ENCODE measurements at places on chromosomes 4 and X.

- DNase-seq, result no peak
Observed at GRCh38 chr4:84051639-84052038, 447.5 kb downstream of the NKX6-1 start.

DNA sequence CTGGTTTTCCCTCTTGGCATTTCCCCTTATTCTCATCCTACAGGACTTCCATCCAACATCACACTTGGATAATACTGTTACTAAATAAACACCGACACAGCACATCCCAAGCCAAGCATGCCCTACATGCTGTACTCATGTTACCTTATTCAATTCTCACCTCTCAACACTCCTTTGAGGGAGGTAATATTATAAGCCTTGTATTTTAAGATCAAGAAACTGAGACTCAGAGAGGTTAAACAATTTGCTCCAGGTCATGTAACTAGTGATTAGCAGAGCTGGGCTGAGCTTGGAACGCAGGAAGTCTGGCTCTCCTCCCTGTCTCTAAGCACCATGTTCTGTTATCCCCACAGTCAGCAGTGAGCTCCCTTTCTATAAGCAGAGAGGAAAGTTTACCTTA is 333.6 kb upstream of the IGFBP7 start:
- DNase-seq, result no peak

GRCh38 chr4:99824070-99824599 is 7.5 kb downstream of the DAPP1 start:
- DNase-seq, result no peak

DNA sequence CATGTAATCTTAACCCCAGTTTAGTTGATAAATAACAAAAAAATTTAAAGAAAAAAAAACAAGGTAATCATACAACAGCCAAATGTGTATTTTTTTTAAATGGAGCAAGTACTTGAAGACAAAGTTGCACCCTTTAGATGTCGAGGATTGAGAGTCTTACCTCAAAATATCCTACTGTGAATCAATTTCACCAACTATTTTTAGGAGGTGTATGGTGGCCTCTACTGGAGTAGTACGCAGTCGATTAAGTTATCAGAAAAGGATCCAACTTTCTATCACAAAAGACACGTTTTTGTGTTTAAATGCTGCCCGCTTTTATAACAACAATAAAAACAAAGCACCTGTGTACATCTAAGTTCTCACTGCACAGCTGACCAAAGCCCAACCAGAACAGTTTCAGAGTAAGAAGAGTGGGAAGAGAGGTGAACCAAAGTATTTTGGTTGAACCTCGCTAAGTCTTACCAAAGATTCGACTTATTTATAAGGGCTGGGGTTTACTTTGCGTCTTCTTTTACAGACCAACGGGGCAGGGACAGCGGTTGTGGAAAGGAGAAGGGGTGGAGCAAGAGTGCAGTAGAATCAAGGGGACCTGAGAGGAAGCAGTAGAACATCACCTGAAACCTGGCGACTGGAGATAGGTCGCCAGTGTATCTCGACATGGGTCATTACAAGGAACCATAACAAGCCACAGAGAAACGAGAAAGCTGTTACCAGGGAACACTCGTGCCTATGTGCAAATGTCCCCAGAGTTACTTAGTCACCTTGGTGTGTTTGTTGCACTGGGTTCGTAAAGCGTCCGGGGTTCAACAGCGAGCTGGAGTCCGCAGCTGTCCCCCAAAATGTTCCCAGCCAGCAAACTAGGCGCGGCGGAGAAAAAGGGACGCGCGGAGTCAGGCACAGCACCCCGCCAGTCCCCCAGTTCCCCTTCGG is 1.1 kb downstream of the RPS6KA6 start:
- DNase-seq, result no peak

- DNase-seq, result no peak
Observed at GRCh38 chr4:174494726-174495125, 27.6 kb downstream of the HPGD start.

DNA sequence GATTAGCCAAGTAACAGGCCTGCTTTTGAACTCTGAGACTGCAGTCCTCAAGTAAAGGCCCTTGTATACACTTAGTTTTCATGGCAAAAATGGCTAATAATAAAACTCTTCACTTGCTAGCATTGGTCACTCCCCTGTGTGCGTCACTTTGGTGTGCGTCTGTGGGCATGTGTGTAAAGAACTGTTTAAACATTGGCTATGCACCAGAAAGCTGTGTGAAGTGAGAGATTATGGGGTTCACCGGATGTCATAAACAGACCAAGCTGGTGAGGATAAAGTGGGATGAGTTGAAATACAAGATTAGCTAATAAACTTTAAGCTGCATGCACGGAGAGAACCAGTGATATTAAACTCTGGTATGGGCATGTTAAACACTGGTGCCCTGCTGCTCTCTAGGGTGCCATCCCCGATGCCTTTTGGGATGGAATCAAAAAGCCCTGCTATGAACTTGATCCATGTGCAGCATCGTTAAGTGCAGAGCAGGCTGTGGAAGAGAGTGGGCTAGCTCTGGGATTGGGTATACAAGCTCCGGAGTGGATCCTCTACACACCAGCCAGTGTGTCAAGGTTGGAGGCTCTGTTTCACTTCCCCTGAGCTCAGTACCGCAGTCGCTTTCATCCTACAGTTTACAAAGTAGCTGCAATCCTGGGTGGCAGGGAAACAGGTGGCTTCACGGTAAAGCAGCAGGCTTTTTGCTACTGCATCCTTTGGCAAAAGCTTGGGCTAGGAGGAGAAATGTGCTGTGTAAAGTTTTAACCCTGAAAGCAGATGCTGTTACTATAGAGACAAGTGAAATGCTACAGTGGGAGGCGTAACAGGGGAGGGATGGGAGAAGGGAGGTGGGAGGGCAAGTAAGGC is 108.3 kb upstream of the SLC4A4 start:
- no peak for DNase-seq

DNA sequence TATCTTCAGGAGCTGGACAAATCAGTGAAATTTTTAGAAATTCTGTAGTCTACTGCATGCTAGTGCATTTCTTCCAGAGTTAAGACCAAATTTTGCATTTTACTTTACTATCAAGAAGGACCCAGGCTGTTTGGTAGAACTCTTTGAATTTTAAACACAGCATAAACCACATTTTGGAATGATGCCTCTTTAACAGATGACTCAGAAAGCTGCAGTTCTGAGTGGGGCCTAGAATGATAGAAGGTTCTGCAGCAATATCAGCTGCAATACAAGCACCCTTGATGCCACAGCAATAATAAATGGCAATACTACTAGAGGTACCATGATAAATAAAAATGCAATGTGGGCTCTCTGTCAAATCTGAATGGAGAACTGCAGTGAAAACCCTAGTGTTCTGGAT is 198.7 kb downstream of the TMA16 start:
- DNase-seq, result no peak

DNA sequence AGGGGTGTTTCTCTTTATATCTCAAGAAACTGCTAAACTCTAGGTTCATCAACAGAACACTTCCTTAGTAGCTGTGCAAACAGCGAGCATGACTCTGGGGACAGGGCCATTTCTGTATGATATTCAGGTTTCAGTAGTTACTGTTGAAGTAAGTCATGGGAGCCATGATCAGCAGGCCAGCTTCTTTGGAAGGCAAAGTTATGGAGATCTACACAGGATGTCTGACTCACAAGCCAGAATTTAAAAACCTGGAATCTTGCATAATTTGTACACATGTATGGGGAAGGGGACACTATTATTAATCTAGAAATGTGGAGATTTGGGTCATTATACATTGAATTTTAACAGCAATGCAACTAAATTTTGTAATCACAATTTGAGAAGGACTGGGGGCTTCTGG is 187.8 kb upstream of the NR3C2 start:
- no peak for DNase-seq

Measured in NCI-H446 (cell line).